Left kidney (tissue), 8 donors: ENCODE measurements at places on chromosomes 2 and 18.

DNA sequence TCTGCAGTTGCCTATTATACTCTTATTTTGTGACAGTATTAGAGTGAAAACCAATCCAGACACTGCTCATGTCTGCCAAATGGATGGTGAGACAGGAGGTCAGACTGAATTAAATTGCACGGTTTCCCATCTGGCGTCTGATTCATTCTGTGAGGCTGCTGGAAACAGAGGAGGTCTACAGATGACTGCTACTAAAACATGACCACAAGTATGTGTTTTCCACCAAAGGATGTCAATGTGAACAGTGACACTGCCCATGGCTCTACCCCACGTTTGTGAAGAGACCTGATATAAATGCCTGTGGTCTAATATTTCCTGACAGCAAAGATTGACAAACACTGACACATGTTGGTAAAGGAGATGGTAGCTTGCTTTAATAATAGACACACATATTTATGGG lies 104.3 kb upstream of the ST6GAL2 start:
- no peak for DNase-seq

DNA sequence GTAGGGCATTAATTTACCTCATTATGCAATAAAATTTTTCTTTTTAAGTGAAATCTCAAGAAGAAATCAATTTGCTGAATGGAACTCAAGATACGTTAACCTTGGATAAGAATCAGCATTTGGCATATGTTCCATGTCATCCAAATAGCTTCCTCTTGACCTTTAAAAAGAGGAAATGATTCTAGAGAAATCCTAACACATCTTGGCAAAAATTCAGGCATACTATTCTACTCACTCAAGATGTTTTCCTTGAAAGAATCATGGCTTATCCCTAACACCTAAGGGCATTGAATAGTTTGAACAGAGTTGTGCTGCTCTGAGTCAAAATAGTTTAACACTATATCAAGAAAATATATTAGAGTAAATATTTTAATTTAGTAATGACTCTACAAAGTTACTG lies 678.0 kb downstream of the EPHA4 start:
- DNase-seq = peak; percentile 14

- DNase-seq = no peak
Measured at GRCh38 chr2:134155134-134155533, 98.7 kb upstream of the MGAT5 start.

- DNase-seq = no peak
Measured at GRCh38 chr2:215737477-215737876, 275.9 kb downstream of the MREG start.

DNA sequence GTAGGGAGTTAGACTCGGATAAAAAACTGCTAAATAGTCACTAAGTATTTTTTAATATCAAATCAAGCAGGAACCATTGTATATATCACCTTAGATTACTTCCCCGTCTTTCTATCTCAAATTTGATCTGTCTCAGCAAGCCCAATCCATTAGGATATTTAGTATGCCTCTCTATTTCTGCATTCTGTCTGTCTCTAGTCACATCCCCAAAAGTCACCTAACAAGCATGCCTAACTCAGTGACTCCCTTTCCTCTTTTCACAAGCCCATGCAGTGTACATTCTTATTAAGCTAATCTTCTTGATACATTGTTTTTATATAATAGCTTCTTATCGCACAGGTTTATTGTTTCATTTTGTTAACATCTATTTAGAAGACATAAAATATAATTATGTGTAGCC lies 57.8 kb downstream of the PDE1A start:
- DNase-seq = no peak

GRCh38 chr2:158346032-158346431 lies 110.5 kb downstream of the CCDC148 start:
- DNase-seq = no peak

DNA sequence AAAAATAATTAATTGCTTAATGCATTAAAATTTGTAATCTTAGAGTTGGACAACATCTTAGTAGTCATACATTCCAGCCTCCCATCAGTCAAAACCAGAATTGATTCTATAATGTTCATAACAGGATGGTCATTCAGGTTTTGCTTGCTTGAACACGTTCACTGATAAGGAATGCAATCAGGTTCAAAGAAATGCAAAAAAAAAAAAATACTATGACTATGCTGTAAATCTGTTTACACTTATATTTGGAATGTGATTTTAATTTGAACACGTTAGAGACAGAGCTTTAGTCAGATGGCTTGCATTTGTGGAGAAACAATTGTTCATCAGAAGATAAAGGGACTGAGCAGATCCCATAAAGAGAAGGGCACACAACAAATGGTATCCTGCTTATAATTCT lies 131.3 kb upstream of the UNC80 start:
- DNase-seq = no peak

DNA sequence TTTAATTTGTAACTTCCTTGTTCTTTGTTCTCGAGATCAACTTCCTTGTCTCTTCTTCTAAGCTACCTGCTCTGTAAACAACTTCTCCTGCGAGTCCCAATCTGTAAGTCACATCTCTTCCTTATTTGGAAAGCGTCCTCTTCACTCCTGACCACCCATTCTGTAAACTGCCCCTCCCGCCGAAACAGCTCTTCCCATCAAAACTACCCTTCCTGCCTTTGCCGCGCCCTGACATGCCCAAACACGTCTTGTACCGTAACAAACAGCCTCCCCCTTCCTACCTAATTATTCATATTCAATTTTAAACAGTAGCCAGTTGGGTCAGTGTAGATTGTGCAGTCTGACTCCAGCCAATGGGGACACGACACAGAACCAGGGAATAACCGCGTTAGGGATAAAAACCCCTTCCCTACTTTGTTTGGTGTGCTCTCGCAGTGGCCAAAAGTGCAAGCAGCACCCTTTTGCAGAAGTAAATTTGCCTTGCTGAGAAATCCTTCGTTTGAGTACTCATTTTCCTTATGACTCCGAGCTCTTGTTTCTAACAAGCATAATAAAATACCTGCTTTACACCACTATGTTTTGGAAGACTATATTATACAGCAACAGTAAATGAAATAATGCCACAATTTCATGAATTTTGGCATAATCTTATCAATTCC lies 39.8 kb downstream of the PIAS2 start:
- DNase-seq = no peak

GRCh38 chr2:62826141-62826540 lies 120.6 kb downstream of the EHBP1 start:
- DNase-seq = no peak

DNA sequence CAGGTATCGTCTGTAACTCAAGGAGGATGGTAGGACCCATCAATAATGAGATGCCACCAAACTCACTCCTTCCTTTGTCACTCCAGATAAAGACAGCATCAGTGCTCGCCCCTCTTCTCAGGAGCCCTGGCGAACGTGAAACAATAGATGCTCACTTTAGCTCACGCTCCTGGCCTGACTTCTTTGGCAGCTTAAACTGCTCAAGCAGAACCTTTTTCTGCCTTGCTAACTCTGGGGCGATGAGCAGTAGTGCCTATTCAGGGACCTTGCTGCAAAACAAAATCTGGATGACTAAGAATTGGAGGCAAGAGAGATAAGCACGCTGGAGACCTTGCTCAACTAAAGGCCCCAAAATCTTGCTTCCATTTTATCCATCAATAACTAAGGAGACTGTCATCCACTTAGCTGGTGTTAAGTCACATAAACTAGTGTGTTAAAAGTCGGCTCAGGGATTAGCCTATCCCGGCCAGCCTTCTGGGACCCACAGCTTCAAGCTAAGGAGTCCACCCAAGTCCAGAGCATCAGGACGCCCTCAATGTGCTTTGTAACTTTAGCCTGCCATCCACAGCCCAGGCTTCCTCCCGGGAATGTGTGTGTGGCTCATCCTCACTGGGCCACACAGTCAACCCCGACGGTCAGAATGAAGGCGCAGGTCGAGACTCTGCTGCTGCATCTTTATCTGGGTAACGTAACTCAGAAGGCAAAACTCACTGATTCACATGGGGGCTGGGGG lies 38.9 kb downstream of the ZNF516 start:
- DNase-seq = no peak

- DNase-seq = no peak
Measured at GRCh38 chr2:10527585-10527984, 79.5 kb upstream of the ODC1 start.
